ENCODE measurements at places on chromosomes 1 and 21.

- no peak for DNase-seq
These were observed 13.4 kb downstream of the ELOA start for GRCh38 chr1:23756676-23757075.

GRCh38 chr1:206460836-206461426 is 9.3 kb upstream of the IKBKE start:
- DNase-seq = no peak

DNA sequence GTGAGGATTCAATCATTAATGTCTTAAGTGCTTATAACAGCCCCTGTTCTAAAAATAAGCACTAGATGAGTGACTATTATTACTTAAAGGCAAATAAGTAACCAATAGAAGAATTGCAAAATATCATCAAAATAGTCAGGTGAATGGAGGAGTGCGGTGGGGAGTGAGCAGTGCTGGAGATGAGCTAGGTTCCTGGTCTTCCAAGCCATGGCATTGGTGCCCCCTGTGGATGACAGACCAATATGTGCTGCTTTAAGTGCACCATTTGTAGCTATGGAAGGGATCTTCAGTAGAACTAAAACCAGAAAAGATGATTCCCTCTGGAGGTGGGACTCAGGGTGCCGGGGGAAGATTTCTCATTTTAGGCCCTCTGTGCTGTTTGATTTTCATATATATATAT is 46.1 kb upstream of the SLC30A1 start:
- DNase-seq = no peak

- peak; percentile 25 for DNase-seq
These were observed 529 bp downstream of the MPZL1 start for GRCh38 chr1:167722152-167722869.

- no peak for DNase-seq
These were observed 12.7 kb downstream of the ADAMTS1 start for GRCh38 chr21:26832546-26832945.

DNA sequence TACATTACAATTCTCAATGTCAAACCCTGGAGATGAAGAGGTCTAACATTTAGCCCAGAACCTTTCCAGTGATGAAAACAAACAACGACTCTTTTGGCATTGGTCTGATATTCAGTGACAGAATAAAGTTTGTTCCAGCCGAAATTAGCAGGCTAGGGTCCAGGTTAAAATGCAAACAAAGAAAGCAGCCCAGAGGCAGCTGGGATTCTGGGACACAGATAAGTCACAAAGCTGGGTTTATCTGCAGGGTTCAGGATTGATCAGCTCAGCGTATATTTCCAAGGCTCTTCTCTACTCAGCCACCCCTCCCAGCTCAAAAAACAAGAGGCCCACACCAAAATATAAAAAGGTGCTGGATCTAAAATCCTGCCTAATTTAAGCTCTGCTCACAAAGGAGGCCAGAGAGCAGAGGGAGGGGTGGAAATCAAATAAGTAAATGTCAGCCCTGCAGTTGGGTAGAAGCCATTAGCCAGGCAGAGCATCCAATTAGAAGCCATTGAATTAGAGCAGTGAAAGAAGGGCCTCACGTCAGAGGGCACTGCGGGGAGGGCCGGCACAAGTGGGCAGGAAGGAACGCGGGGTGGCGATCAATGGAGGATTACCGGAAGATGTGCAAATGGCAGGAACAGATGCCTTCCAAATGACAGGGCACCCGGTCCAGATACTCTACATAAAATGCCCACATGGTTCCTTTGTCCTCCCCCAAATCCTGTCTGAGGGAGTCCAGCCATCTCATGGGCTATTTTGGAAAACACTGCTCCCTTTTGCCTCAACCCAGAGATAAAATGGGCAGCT is 3.2 kb upstream of the KLHDC8A start:
- DNase-seq = no peak

DNA sequence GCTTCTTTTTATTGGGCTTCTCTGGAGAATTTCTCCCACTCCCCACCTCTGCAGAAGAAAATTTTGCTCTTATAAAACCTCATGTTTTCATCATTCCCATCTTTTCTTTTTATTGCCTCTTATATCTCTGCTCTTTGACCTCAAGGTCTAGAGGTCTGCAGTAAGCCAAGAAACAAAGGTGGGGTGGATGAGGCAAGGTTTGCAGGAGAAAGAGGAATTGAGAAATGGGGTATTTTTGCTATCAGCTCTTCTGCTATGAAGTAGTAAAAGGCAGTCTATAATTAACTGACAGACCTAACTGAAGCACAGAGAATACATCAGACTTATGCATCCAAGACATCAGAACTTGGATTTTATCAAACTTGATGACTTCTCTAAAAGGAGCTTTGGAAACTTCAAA is 22.9 kb downstream of the SYT11 start:
- no peak for DNase-seq

- DNase-seq = no peak
These were observed 354.6 kb upstream of the ADGRL2 start for GRCh38 chr1:81446000-81446669.

DNA sequence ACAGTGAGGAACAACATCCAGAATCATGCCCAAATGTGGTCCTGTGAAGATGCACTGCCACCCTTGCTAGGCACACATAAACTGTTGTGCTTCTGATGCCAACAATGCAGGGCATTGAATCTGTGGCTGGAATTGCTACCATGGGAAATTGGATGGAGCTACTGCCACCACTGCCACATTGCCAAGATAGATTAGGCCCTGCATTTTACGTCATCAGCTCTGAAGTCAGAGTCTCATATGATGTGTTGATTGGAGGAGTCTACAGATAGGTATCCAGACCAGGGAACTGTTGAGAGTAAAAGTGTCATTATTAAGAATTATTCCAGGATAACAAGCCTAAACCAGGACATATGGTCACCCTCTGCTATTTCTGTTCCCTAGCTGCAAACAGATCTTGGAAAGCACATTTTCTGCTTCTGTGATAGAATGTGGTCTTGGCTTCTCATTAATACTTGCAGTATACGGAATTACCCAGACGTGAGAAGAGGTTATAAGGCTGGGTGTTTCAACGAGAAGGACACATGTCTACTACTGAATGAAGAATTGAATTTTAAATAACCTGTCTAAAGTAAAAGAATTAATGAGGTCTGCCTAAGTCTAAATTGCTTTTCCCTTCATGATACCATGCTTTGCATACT is 106.6 kb downstream of the TNNI3K start:
- DNase-seq = no peak

DNA sequence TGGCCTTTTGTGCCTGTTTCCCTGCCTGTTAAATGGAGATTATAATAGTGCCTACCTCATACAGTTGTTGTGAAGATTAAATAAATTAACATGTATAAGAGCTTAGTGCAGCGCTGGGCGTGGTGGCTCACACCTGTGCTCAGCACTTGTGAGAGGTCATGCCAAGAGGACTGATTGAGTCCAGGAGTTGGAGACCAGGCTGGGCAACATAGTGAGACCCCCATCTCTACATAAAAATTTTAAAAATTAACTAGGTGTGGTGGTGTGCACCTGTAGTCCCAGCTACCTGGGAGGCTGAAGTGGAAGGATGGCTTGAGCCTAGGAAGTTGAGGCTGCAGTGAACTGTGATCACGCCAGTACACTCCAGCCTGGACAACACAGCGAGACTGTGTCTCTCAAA is 12.1 kb downstream of the CAMK2N1 start:
- no peak for DNase-seq

- no peak for DNase-seq
These were observed 7.7 kb downstream of the EXTL1 start for GRCh38 chr1:26029054-26029863.

DNA sequence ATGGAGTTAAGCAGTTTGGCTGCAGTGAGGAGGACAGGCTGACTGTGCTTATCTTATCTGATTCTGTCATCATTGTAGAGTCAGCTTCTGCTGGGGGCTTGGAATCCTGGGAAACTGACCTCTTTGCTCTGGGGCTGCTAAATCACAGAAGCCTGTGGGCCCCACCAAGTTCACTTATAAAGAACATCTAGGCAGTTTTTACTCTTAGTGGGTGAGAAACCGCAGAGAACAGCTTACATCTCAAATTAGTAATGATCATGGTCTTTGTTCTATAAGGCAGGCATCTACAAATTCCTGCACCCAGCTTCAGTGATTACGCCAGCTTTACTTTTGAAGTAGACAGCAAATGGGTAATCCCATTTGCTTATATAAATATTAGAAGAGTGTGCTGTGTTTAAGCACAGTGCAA is 75.7 kb downstream of the ZC3H11B start:
- DNase-seq = no peak

DNA sequence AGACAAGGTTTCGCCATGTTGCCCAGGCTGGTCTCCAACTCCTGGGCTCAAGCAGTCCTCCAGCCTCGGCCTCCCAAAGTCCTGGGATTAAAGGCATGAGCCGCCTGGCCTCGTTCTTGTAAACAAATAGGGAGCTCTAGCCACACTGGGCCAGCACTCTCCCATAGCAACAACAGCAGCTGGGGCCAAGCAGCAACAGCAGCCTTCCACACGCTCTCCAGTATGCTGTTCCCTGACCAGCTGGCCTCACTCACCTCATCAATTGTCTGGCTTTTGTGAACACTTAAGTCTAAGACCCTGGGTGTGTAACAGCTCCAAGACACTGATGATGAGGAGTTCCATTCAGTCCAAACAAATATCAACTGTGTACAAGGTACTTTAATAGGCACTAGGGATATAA is 16.9 kb upstream of the GLIS1 start:
- DNase-seq = no peak

DNA sequence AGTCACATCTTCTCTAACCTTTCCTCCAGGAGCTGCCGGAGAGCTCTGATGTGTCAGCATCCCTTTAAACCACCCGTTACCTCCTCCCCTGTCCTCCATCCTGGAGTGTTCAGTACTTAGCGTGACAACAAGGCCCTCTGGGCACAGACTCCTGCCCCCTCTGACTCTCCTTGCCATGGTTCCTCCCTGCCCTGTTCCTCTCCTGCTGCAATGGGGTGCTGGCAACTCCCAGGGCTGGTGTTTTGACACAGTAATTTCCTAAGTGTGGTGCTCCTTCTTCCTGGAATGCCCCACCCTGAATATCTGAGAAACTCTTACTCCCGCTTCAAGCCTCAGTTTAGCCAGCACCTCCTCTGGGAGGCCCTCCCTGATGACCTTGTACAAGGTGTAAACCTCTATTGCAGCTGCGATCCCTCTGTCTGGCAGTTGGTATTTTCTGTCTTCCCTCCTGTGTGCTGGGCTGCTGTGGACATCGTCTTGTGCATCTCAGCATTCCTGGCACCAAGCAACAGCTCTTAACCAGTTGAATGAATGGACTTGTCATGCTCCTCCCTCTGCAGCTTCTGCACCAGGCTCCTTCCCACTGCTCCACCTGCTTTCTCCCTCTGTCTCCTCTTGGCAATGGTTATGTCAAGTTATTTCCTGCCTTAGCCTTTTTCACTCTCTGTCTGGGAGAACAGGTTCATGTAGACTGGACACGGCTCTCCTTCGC is 48.2 kb upstream of the ETV3 start:
- DNase-seq = no peak

GRCh38 chr1:162551969-162552683 is 9.4 kb upstream of the UAP1 start:
- DNase-seq = no peak

- peak; percentile 33 for DNase-seq
These were observed 655 bp downstream of the USF1 start for GRCh38 chr1:161044908-161045735.

- DNase-seq = no peak
These were observed 726 bp upstream of the CYB5R1 start for GRCh38 chr1:202967684-202968281.

DNA sequence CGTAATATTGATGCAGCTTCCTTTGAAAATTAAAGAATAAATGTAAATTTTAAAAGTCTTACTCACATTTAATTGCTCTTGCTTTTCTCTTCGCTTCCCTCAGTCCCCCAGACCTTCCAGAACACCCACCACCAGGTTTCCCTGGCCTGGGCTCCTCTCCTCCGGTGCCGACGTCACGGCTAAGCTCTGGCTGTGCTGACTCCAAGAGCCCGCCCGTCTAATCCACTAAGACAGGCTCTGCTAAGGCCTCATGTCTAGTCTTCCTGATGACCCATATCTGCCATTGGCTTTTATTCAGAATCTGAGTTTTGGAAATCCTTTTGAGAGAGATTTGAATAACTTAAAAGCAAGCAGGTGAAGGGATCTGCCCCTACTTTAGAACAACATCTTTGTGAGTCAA is 53.9 kb upstream of the NADK start:
- DNase-seq = no peak

DNA sequence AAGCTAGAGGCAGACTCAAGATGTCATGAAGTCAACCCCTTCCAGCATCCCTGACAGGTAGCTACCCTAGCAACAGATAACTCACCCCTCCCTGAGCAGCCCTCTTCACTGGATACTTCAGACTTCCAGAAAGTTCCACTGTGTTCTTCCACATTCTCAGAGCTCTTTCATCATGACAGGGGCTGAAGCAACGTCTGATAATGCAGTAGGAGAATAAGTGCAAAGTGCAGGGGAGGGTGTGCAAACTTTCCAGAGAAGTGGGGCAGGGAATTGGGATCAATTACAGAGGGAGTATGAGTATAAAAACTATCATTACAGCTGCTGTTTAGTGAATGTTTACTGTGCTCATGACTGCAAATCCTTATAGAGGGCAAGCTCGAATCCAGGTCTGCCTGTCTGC is 26.4 kb upstream of the FOXE3 start:
- DNase-seq = no peak

DNA sequence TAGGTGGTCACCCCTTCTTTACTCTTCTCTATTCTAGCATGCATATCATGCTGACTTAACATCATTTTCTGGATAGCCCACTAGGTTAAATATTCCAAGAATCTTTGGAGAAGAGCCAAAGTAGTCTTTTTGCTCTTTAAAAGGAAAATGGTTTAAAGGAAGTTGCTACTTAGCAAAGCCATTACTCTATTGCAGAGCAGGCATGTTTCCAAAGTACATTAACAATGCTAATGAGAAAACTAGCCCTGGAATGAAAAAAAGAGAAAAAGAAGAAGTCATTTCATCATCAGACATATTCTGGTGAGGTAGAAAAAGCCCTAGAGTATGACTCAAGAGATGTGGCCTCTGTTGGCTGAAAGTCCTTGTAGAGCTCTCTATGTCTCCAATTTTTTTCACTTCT is 74.0 kb downstream of the NUF2 start:
- no peak for DNase-seq

DNA sequence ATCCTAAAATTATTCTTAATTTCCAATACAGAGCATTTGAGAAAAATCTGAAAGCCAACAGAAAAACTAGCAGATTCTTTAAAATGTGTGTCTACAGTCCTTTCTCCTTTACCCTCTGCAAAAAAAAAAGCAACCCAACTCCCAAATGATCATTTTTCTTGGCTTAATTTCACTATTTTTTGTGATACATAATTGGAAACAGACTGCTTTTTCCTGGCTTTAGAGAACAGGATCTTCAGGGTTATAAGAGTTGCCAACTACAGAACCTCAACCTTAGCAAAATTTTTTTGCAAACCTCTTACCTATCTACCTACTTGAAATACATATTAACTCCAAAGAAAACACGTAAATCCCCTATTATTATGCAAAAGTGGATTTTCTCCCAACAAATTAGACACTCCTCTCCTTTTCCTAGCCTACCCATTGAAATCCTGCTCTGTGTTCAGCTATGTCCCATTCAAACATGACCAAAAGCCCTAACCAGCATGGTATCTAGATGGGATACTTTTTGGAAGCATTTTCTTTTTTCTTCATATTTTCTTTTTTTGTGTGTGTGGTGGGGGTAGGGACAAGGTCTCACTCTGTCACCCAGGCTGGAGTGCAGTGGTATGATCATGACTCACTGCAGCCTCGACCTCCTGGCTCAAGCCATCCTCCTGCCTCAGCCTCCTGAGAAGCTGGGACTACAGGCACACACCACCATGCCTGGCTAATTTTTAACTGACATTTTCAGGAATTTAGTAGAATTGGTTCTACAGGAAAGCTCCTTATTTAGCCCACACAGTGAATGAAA is 9.0 kb downstream of the TGFBR3 start:
- DNase-seq = no peak

GRCh38 chr1:64515427-64515826 is 45.5 kb downstream of the CACHD1 start:
- no peak for DNase-seq

Data from stimulated activated CD4-positive, alpha-beta T cell treated with anti-CD3 and anti-CD28 coated beads, Interleukin-1b, Interleukin-23, amount 100 ng/mL, for 4 hours (primary cell).